ENCODE measurements at places on chromosomes 7 and 10. TPM values are rescaled to one million over a fixed set of nuclear protein-coding genes. Genes with fewer than 3 reads are reported as not detected.

DNA sequence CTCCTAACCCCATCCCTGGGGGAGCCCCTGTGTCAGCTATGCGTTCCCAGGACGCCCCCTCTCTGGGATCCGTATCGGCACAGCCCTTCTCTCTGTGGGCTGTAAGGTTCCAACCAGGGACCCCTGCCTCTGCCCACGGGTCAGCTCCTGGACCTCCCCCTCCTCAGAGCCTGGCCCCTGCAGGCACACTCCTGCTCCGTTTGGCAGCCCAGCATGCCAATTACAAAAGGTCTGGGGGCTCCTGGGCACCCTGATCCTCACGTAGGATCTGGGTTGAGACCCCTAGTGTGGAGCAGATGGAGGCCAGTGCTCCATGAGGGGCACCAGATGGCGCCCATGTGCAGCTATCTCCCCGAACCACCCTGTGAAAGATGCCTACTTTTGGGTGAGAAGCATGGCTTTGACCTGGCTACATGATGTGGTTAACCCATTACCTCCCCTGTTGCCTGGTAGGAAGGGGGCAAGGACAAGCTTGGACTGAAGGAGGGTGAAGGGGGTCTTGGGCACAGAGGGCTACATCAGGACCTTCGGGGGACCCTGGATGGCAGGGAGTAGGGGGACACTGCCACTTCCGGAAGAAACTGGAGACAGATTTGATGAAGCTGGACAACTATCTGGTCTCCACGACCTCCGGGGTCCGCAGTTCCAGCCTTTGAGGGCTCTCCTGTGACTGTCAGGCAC, 9.0 kb downstream of the TACR2 start:
- DNase-seq, result no peak

DNA sequence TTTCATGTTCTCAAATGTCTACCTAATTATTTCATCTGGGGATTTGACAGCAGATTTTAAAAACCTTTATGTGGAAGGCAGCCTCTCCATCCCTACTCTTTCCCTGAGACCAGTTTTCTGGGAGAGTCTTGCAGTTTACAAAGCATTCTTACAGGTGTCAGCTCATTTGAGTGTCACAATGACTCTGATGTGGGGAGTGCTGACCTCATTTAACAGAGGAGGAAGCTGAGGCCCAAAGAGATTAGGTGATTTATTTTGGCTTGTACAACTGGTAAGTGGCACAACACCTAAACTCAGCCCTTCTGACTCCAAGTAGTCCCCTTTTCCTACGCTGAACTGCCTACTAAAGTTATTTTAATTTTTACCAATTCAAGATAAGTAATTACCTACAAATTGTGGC, 33.3 kb upstream of the MAT1A start:
- DNase-seq, result no peak

DNA sequence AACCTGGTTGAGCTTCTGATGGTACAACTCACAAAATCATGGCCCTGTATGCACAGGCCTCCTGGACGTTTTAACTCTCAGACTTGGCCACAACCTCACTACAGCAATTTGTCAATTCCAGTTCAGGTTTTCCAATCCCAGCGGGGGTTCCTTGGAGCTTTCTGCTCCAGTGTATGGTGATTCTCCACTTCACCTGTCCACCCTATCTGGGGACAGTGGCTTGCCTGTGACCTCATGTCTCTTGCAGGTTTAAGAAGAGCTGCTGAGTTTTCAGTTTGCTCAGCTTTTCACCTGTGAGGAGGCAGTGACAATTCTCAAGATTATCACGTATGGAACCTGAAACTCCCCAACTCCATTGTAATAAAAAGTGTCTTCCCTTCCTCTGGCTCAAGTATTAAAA, 254.1 kb downstream of the DIP2C start:
- no peak for DNase-seq

GRCh38 chr7:106891548-106892410, 26.7 kb downstream of the PIK3CG start:
- DNase-seq, result no peak

- no peak for DNase-seq
Measured at GRCh38 chr10:56763090-56763489, 402.0 kb upstream of the ZWINT start.

DNA sequence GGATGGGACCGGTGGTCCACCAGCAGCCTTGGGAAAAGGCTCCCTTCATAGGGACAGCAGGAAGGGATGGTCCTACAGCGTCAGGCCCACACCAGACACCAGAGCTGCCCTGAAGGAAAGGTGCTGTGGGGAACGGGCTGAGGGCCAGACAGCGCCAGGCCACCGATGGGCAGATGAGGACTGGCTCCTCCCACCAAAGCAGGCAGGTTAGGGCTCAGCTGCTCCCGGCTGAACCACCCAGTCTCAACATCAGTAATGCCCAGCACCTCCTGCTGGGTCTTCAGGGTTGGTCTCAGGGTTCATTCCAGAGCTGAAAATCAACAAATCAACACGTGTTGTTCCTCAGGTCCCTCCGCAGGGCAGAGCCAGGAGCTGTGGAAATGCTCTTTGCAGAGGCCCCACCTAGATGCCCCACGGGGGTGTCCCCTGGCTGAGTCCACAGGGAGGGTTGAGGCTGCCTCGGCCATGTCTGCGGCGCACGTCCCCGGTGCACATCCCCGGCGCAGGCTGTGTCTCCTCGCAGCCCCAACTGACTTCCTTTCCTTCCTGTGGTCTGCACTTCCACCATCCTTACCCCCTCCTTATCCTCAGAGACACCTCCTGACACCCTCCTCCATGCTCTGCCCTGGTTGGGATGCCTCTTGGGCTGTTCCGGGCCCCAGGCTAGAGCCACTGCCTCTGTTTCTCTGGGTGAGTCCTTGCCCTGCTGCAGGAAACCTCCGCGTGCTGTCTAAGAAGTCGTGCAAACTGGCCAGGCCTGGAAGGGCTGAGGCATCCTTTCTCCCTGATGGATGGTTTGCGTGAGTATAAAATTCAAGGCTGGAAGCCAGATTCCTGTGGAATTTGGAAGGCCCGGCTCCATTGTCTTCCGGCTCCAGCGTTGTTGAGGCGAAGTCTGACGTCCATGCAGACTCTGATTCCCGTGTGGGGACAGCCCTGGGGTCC, 32.8 kb upstream of the CFAP46 start:
- DNase-seq, result no peak

DNA sequence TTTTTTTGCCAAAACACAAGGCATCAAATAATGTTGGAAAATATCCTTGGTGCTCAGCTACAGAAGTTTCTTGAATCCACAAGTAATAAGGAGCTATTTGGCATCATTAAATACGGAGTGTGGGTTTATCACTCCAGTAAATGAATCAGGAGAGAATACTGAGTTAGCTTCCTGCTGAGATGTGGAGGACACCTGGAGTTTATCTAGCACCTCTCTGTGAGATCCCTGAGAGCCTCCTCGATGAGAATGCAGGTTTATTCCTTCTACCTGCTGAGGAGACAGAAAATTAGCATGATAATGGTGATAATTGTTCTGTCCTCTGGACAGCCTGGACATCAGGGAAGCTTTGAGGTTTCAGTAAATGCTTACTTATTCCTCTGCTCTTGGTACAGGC, 40.5 kb downstream of the NRG3 start:
- DNase-seq, result no peak

RPA3 gene
- total RNA-seq, result 17.7 TPM

MEST gene
- total RNA-seq, result 151 TPM

Measured in myocyte (in vitro differentiated cells).